AG04450 (cell line): ENCODE measurements at places on chromosomes 16 and 17.

DNA sequence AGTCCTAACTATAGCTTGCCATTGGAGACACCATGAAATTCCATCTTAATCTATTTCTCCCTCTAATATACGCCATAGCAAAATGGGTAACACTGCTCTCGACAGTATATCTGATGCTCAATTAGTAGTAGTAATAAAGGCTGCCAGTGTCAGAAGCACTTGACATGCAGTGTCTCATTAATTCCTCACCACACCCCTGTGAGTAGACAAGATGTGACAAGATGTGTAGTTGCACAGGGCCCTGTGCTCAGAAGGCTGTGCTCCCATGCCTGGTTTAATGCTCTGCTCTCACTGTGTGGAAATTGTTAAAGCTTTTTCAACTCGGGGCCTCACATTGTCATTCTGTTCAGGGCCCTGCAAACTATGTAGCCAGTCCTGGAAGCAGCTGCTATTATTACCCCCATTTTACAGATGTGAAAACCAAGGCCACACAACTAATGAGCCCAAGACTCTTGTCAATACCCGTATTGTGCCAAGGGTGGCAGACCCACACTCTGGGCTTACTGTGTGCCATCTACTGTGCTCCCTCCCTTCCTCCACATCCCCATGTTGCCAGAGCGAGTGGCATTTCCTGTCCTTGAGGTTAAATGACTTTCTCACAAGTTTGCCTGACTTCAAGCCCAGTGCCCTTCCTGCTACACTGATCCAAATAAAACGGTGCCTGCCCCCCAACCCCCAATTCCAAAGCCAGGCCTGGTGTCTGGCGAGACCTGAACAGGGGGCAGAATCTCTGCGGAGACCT lies 287.3 kb upstream of the CCL2 start:
- no peak for DNase-seq

- no peak for DNase-seq
These were observed 27.1 kb downstream of the HEATR3 start for GRCh38 chr16:50092891-50093290.

DNA sequence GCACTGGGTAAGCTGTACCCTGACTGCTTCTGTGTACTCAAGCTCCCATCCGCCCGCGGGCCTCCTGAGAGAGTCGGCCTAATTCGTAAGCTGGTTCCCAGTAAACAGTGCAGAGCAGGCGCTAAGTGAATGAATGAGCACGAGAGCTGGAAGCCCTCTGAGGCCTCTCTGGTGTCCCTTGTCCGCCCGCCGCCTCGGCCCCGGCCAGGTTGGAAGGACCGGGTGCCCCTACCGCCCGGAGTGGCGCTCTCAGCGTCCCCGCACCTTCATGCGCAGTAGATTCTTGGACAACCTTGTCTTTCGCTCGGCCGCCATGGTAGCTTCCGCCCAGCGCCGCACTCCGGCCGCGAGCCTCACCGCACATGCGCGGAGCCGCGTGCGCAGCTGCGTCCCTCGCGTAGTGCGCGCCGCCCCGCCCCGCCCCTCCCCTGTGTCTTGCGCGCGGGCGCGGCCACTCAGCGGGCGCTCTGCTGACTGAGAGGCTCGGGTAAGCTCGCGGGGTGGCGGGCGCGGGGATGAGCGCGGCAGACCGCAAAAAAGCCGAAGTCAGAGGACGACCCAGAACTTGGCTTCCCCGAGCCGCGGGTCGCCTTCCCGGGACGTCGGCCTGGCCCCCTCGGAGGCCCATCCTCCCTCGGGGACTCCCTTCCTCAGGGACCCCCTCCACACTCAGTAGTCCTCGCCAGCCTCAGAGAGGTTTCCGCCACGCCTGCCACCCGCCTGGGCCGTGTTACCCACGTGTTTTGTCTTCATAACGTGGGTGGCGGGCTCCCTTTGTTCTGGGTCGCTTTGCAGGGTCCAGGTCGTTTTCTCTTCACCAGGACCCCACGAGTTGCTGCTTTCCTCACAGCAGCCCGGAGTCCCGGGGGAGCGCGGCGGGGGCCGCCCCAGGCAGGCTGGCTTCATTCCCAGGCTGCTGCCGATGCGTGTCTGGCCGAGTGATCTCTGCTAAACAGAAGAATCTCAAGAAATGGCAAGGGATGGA lies at the start of gene MPHOSPH6:
Gene MPHOSPH6, minus strand, starts transcription at position 364 of the 985 bp plus-strand sequence. Its CDS starts 49 bp downstream, at position 315.
- DNase-seq: peak; percentile 69

- peak; percentile 72 for DNase-seq
These were observed 17.1 kb downstream of the LIG3 start for GRCh38 chr17:34997355-34997862.

GRCh38 chr17:44610871-44611270 lies 45.4 kb upstream of the MEIOC start:
- no peak for DNase-seq

DNA sequence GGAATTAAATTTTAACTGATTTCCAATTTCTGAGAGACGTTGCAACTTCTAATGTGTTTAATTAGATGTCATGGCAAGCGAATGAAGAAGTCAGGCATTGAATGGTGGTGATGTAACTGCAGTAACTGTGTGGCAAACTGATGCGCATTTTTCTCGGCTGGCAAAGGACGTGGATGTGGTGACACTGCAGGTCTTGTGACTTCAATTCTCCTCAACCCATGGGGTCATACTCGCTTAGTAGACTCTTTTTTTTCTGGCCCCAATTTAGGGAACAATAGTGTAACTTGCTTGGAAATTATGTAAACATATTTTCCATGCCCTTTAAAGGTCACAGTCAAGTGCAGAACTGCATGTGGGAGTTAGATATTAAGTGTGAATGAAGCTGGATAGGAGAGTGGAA lies 1.9 kb upstream of the FAM20A start:
- no peak for DNase-seq

GRCh38 chr17:66724581-66725341 lies 110.2 kb upstream of the CACNG5 start:
- DNase-seq: no peak

- no peak for DNase-seq
These were observed 169.2 kb downstream of the LAT start for GRCh38 chr16:29154088-29154487.

DNA sequence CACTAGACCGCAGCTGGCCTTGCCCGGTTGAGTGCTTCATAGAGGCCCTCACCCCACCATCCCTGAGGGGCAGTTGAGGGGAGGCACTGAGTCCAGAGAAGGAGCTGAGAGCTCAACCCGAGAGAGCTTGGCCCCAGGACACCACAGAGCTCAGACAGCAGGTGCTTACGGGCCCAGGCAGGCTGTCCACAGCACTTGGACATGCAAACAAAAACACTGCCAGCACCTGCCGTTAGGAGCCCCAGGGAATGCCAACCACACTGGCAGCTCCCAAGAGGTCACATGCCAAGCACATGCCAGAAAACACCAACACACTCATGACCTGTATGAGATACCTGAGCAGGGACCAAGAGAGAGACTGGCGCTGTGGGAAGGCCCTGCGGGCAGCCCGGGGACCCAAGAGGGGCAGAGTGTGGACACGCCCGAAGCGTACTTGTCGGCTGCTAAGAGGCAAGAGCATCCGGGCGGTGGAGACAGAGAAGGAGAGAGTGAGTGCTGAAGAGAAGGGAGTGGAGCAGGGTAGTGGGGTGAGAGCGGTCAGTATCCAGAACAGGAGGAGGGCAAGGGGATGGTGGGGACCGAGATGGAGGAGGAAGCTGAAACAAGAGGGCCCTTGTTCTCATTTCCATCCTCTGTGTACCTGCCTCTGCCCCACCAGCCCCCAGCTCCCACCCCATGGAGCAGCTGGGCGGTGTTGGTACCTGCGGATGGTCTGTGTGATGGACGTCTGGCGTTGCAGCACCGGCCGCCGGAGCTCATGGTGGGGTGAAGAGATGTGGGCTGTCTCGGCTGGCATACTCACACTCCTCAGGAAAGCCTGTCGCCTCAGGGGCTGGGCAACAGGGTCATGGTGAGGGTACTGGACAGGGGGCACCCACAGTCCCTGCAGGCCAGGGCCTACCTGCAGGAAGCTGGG lies 8.2 kb downstream of the RHBDF1 start:
- no peak for DNase-seq
